ENCODE measurements at places on chromosomes 12 and 14.

- no peak for DNase-seq
Observed at GRCh38 chr12:79001404-79001803, 136.8 kb downstream of the SYT1 start.

DNA sequence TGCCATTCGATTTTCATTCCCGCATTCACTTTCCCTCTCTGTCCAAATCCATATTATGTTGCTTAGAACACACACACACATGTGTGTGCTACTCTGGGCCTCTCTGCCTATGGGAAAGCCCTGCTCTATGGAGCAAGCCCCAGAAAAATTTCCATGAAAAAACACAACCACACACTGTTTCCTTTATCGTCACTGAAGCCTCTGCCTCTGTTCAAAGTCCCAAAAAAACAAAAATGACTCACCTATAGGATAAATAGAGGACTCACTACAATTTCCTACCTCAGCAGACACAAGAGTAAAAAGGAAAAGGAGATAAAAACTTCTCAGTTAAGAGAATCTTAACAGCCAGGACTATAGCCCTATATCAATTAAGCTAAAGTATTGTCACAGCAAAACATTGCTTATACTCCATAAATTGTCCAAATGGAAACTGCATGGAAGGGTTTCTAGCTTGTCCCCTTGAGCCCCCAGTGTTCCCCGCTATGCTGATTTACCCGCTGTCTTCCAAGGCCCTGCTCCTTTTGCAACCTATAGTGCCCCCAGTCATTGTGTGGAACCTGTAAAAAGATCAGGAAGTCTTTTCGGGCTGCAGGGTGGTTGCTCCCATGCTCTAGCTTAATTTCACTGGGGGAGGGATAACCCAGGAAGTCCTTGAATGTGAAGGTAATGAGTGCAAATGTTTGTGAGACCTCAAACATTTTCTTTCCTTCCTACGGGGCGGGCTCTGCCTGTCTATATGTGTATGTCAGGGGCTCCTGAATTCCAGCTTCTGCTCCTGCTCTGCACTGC lies 11.1 kb upstream of the PIP4K2C start:
- no peak for DNase-seq

GRCh38 chr14:53214384-53214783 lies 61.3 kb upstream of the DDHD1 start:
- DNase-seq = no peak

DNA sequence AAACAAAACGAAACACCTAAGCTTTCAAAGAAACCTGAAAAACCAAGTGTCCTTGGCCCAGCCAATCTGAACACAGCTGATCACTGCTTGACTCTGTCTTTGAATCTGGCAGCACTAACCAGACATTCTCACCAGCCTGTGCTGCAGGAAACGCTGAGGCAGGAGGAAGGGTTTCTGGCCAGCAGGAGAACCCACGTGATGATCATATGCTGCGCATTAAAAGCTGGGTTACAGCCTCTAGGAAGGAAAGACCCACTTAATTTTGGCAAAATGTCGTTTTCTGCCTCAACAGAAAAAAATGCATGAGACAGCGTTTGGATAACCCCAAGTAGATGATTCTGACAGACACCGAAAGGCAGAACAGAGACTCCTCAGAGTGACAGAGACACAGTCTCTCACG lies 9.8 kb downstream of the APPL2 start:
- DNase-seq = no peak

DNA sequence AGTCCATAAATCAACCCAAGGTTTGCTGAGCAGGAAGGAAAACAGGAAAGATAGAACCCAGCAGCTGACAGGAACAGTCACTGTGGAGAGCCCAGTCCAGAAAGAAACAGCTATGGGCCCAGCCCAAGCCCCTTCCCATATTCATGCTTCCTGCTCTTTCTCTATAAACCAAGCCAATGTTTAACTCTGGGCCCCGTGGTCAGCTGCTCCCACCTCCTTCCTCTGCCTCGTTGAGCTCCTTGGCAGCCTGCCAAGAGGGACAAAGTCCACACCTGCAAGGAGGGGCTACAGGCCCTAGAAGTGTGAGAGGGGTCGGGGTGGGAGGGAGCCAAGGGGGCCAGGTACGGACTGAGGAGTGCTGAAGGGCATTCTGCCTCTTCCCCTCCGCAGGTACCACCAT lies 10.0 kb downstream of the SLC6A13 start:
- no peak for DNase-seq

- no peak for DNase-seq
Observed at GRCh38 chr12:100717733-100718067, 76.9 kb upstream of the ANO4 start.

DNA sequence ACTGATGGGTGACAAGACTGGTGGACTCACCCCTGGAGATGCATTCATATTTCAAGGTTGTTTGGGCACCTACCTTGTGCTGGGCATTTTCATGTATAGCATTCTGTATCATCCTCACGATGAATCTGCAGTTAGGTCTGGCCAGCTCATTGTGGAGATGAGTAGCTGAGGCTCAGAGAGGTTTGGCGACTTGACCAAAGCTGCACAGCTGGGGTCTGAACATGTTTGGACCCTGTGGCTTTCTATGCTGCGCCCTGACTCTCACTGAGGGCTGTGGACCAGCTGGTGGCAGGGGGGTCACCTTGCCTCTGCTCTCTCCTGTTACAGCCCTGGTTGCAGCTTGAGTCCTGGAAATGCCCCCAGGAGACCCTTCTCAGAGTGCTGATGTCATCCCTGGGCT lies 24.9 kb upstream of the CCDC63 start:
- DNase-seq = no peak

DNA sequence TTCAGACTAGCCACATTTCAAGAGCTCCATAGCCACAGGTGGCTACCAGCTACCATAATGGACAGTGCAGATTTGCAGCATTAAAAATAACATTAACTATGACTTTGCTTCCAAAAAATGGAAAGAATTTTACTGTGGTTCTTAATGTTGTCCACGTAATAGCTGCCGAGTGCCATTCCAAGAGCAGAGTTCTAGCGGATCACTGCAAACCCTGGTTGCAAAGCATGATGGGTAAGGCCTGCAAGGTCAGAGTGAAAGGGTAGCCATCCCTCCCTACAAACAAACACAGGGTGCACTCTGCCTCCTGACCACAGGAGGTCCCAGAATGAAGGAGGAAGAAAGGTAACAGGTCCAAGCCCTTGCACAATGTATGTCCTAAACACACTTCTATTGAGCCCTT lies 157.6 kb downstream of the DPF3 start:
- DNase-seq = no peak

DNA sequence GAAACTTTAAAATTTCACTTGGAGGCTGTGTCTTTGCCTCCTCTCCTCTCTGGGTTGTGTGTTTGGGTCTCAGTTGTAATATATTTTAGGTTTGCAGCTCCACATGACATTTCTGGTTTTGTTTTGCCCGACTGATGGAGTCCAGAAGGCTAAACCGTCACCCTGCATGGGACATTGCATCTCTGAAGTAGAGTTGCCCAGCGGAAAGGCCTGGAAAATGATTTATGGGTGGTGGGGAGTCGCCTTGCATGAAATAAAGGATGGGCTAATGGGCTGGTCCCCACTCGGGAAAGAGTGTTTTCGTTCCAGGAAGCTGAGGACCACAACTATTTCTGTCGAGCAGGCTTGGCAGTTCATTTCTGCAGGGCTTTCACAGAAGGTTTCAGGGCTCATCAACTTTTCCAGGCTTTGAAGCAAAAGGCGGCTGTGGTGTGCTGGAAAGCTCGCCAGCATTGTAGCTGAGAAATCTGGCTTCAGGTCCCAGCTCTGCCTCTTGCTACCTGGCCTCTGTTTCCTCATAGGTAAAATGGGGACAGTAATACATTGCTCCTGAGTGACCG lies 74.8 kb upstream of the GSC start:
- DNase-seq = no peak

GRCh38 chr12:123910057-123910456 lies 62.6 kb downstream of the CCDC92 start:
- DNase-seq = no peak

- DNase-seq = no peak
Observed at GRCh38 chr12:25695574-25695973, 142.5 kb upstream of the LMNTD1 start.

DNA sequence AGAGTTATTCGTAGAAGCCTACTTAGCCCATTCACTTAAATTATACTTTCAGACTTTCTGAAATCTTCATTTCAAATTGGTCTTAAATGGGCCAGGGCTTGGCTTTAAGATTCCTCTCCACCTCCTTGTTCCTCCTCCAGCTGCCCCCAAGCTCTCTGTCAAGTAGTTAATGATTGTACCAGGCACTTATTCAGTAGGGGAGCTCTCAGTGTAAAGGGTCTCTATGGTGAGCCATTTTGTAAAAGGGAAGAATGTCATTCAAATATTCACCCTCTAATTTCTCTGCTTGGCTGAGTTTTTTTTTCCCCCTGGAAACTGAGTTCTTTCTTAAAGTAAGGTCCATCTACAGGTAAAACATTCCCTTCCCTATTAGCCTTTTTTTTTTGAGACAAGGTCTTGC lies 96.6 kb downstream of the SUDS3 start:
- no peak for DNase-seq

GRCh38 chr12:118120579-118121363 lies 15.2 kb upstream of the PEBP1 start:
- peak; percentile 63 for DNase-seq

DNA sequence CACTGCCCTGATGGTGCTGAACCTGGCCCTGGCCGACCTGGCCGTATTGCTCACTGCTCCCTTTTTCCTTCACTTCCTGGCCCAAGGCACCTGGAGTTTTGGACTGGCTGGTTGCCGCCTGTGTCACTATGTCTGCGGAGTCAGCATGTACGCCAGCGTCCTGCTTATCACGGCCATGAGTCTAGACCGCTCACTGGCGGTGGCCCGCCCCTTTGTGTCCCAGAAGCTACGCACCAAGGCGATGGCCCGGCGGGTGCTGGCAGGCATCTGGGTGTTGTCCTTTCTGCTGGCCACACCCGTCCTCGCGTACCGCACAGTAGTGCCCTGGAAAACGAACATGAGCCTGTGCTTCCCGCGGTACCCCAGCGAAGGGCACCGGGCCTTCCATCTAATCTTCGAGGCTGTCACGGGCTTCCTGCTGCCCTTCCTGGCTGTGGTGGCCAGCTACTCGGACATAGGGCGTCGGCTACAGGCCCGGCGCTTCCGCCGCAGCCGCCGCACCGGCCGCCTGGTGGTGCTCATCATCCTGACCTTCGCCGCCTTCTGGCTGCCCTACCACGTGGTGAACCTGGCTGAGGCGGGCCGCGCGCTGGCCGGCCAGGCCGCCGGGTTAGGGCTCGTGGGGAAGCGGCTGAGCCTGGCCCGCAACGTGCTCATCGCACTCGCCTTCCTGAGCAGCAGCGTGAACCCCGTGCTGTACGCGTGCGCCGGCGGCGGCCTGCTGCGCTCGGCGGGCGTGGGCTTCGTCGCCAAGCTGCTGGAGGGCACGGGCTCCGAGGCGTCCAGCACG lies 4.7 kb downstream of the LTB4R start:
- no peak for DNase-seq

GRCh38 chr12:4143896-4144295 lies 129.7 kb upstream of the CCND2 start:
- DNase-seq = no peak

GRCh38 chr14:101276309-101277091 lies 284.8 kb upstream of the DIO3 start:
- DNase-seq = no peak

DNA sequence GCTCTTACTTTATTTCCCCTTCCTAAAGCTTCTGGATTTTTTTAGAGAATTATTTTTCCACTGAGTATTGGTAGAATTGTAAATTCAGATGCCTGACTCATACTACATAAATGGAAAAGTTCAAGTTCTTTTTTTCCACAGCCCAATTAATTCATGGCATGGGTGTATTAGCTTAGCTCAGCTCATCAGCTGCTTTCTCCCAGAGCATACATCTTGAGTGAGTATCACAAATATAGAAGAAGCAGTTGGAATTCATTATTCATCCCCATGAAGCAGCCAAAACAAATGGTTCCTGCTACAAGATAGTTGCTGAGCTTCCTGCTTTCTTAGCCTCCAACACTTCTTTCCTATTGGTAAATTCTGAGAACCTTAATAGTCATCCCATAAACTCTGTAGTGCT lies 105.1 kb downstream of the C12orf50 start:
- DNase-seq = no peak

- no peak for DNase-seq
Observed at GRCh38 chr12:58860056-58860787, 60.1 kb downstream of the LRIG3 start.

- no peak for DNase-seq
Observed at GRCh38 chr14:95267306-95267705, 52.4 kb downstream of the CLMN start.

DNA sequence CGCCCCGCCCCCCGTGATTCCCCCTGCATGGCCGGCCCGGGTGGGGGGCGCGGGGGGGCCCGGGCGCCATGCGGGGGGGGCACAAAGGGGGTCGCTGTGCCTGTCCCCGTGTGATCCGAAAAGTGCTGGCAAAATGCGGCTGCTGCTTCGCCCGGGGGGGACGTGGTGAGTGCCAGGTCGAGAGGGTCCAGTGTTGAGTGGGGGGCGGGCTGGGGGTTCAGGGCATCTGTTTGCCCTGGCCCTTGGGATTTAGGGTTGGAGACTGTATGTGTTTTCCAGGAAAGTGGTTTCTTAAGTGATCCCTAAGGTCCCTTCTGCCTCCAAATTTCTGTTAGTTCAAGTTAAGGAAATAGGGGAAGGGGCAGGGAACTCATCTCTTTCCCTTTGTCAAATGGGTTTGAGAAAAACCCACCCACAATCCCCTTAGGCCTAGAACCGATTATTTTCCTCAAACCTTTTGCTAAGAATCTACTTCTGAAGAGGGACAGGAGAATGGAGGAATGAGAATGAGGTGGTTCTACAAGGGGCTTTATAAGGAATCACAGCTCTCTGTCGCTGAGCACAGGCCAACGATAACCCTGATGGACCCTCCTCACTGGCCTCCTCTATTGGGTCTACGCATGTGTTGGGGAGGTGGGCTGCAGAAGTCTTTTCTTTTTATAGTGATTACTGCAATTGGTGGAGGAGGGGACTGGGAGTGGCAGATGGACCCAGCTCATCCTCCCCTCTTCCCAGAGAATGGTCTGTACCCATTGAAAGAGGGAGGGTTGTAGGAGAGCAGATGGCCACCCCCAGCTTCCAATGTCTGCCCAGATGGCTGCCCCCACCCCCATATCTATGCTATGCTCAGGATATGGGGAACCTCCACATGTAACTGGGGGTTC lies 834 bp downstream of the ARHGEF25 start:
- DNase-seq = no peak

GRCh38 chr12:57726151-57726883 lies 12.2 kb downstream of the AGAP2 start:
- DNase-seq = peak; percentile 36

- DNase-seq = no peak
Observed at GRCh38 chr12:22653791-22654190, 28.8 kb downstream of the ETNK1 start.

DNA sequence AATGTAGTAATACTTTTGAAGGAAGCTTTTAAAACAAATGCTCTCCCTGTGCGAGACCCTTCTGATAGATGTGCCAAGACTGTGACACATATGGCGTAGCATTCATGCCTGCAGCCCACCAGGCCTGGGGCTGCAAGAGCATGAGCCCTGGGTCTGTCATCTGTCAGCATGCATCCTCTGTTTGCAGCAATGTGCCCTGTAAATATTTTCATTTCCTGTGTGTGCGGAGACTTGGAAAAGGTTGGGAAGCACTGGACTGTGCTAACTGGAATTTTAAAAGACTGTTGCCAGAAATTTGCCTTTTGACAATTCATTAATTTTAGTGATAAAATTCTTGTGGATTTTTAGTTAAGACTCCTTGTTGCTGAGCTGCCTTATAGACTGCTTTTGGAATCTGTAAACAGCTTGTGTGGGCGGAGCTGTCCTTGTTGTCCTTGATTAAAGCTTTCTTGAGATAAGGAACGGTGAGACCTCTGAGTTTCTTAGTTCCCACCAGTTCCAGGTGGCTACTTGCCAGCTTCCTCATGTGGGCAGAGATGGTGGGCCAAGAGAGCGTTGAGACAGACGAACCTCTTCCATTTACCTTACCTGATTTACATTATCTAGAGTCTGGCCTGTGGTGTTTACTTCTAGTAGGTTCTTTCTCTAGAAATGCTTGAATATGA lies 23.4 kb downstream of the MARK3 start:
- no peak for DNase-seq
